ENCODE measurements at places on chromosomes 3 and 15.
A peak's percentile ranks its signal among the peaks of the same experiment; 100 is the strongest.

GRCh38 chr15:69398491-69398891 is 15.7 kb upstream of the KIF23 start:
- no peak for DNase-seq

GRCh38 chr15:95834028-95834804 is 496.3 kb upstream of the NR2F2 start:
- no peak for DNase-seq

DNA sequence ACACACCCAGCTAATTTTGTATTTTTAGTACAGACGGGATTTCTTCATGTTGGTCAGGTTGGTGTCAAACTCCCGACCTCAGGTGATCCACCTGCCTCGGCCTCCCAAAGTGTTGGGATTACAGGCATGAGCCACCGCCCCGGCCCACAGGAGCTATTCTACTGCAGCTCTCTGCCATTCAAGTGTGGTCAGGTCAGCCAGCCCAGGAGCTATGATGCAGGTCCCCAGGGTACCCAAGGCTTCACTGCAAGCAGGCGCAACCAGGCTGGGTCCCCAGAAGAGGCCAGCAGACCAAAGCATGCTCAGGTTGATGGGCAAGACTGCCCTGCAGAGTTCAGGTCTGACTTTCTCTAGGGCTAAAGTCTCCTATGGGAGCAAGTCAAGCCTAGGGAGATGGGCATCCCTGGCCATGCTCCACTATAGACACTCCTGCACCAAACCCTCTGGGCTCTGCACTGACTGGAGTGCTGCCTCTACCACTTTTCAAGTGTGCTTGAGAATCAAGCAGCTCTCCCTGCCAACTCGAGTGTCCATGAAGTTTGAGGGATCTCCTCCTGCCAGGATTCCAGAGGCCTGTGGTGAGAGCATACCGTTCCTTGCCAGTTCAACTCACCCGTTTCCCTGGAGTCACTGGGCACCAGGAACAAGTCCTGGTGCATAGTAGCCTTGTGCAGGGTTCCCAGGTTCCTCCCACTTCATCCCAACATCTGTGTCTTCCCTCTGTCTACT is 30.9 kb downstream of the MYO9A start:
- DNase-seq: no peak

- no peak for DNase-seq
Measured at GRCh38 chr15:90138071-90138833, 36.0 kb upstream of the IDH2 start.

- peak; percentile 88 for DNase-seq
Measured at GRCh38 chr3:138915503-138916498, 31.1 kb downstream of the FOXL2 start.

DNA sequence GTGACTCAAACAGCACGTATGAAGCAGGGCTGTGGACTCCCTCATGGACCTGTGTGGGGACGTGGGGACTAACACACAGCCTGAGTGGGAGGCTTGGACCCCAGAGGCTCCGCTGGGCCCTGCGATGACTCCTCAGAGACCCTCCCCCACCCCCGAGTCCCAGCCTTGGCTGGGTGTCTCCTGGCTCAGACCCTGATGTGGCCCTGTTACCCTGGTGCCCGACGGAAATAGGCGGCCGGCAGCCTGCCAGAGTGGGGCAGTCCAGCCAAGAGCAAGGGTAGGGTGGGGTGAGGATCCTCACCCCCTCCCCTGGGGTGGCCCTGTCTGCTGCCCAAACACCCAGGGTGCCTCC is 15.3 kb downstream of the TNK2 start:
- no peak for DNase-seq

DNA sequence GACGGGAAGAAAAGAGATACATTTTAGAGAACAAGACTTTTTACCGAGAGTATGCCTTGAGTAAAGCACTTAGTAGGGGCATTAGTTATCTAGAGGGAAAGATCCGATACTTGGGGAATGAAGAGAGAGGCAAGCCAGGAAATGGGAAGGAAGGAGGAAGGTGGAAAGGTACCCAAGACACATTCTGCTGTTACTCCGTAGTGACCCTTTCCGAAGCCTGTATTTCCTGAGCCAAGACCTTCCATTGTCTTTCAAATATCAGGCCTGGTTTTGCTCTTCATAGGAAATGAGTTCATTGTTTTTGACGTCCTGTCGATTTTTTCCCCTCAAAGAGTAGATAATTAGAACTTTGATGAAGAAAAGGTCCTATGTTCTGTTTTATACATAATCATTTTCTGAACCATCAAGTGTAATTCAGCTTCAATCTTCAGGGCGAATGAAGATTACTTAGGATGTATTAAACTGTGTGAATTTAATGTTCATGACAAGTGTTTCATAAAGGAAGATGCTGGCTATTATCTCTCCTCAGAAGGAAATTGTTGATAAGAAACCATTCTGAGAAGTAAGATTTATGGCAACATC is 95.7 kb downstream of the PPM1L start:
- no peak for DNase-seq

- no peak for DNase-seq
Measured at GRCh38 chr3:141895731-141896130, 19.3 kb downstream of the ATP1B3 start.

- DNase-seq: no peak
Measured at GRCh38 chr3:1696669-1697275, 401.9 kb upstream of the CNTN4 start.
